Activated CD4-positive, alpha-beta T cell treated with anti-CD3 and anti-CD28 coated beads, Interleukin-2, Interleukin-6, amounts not matched to agents 100 ng/mL and 50 ng/mL, durations not matched to agents 16 hours and 8 hours (primary cell): ENCODE measurements at places on chromosomes 7 and 10.
A peak's percentile ranks its signal among the peaks of the same experiment; 100 is the strongest.

DNA sequence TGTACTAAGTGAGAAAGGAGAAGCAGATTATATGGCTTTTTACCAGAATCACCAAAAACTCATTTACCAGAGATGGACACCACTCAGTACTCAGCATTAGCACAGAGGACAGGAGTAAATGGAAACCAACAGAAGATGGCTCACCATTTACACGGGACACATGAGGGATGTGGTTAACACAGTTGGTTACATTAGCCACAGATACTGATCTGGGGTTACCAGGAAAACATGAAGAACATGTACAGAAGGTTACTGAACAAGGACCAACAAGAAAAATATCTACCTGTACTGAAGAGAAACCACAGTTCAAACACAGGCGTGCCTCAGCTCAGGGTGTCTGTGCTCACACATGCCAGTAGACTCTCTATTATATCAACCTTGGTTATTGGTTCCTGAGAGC, 1285.8 kb upstream of the SORCS1 start:
- DNase-seq, result no peak

GRCh38 chr10:1462994-1463633, 274.2 kb downstream of the ADARB2 start:
- no peak for DNase-seq

DNA sequence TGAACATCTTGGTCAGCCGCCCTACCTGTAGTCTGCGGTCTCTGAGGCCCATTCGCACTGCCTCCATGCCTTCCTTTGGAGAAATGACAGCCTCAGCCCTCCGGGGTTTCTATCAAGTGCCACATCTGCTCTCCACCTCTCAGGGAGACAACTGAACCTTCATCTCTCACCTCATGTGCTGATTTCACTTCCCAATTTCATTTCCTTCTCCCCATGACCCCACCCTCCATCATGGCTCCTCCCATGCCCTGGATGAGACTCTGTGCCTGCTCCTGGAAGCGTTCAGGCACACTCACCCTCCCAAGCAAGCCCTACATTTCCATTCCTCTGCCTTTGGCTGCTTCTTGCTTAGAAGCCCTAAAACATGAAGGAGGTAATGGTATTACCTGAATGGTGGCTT, 7.8 kb upstream of the SCD start:
- DNase-seq, result no peak

DNA sequence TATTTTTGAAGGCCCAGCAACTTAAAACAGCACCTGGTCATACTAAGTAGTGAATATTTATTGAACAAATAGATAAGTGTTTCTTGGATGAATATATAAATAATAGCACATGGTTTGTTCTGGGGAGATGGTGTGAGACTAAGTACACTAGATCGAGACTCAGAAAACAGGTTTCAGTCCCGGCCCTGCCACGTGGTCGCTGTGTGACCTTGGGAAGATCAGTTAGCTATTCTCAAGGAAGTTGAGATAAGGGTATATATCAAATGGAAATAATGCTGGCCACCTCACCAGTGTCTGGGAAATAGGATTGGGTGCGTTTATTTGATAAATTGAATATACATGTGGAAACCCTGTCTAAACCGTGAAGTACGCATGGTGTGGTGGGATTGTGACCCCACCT, 354.6 kb downstream of the SDK1 start:
- no peak for DNase-seq

GRCh38 chr10:76640806-76641205, 996.8 kb downstream of the KCNMA1 start:
- no peak for DNase-seq

DNA sequence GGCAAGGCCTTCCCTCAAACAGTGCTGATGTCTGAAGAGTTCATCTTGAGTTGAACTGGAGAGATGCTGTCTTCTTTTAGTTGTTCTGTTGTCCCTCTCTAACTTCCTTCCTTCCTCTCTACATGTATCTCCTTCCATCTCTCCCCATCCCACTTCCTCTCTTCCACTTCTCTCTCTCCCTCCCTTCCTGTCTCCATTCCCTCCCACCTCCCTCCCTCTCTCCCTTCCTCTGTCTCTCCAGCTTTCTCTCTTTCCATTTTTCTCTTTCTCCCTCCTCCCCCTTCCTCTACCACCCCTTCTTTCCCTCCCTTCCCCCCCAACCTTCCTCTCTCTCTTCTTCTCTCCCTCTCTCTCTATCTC, 40.7 kb upstream of the TNS3 start:
- DNase-seq, result no peak

DNA sequence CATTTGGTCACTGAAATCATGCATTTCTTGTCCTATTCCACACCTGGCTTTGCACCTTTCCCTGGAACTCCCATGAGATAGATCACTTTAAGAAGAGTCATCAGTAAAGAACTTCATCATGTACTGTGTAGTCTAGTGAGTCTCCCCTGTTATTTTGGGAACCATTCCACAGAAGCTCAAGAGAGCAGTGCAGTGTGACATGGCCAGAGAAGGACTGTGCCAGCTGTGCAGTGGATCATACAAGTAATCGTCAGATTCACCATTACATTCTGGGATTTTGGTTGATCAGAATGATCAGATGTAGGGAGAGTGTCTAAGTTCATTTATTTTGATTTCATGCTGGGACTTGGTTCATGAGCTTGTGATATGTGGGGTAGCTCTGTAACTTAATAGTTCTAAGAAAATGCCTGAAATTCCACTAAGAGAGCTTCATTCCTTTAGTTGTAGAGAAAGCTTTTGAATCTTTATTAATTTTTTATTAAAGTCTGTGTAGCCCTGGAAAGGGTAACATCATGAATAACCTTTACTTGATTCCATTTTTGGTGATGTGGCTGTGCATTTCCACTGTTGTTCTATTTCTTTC, 166.8 kb downstream of the SUGCT start:
- DNase-seq, result no peak

DNA sequence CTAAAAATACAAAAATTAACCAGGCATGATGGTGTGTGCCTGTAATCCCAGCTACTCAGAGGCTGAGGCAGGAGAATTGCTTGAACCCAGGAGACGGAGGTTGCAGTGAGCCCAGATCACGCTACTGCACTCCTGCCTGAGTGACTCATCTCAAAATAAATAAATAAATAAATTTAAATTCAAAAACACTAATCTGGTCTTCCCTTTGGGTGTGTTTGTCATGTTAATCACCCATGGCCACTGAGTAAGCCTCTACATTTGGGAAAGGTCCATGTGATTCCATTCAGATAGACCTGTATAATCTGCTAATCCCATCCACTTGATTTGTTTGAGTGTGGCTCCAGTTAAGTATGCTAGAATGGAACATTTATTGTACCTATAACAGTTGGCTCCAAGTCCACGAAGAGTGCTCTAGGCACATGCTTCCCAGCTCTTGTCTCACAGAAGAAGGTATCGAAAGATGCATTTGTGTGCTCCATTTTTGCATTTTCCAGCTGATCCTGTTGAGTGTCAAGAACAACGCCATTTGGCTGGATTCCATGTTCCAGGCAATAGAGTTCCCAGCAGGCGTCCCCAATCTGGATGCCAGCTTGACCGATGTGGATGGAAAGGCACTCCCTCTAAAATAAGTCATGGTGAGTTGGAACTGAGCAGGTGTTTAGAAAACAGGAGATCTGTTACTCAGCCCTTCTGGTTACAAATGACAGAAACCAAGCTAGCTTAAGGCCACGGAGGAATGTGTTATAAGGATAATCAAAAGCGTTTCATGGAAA, 4.0 kb downstream of the TUBAL3 start:
- no peak for DNase-seq

DNA sequence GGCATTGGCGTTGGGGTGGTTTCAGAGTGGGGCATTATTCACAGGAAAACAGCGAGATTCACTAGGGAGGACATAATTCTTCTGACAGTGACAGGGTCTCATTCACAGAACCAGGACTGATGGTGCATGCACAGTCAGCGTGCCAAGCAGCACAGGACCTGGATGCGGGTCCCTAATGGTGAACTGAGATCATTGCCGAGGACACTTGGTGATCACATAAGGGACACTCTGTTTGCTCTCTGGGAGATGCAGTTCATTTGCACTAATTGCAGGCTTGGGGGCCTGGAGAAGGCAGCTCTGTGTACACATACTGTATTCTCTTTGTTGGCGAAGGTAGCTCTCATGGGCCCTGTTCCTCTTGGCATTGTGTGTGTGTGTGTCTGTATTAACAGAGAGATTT, 716.1 kb downstream of the PHTF2 start:
- DNase-seq, result no peak

DNA sequence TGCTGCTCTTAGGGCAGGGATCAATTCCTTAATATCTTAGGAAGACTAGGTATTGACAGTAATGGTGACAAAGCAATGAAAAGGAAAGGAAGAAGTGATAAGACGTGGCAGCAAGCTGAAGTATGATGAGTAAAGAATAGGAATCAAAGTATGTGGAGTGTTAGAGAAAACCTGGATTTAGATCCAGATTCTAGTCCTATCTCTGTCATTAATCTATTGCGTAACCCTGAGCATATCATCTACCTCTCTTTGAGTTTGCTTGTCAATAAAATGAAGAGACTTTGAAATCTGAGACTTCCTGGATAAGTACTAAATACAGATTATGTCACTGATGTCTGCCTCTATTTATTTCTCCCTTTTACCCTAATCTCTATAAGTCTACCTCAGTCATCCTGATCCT, 89.2 kb downstream of the PTEN start:
- DNase-seq, result no peak

- no peak for DNase-seq
Measured at GRCh38 chr7:130356121-130356875, 11.7 kb downstream of the CPA5 start.

- DNase-seq, result no peak
Measured at GRCh38 chr10:20984662-20985061, 87.6 kb upstream of the NEBL start.

- DNase-seq, result no peak
Measured at GRCh38 chr10:122310311-122311050, 39.4 kb downstream of the BTBD16 start.

- no peak for DNase-seq
Measured at GRCh38 chr7:138470391-138471157, 10.5 kb downstream of the TRIM24 start.

GRCh38 chr7:107232568-107233090, 63.8 kb downstream of the HBP1 start:
- DNase-seq, result no peak

DNA sequence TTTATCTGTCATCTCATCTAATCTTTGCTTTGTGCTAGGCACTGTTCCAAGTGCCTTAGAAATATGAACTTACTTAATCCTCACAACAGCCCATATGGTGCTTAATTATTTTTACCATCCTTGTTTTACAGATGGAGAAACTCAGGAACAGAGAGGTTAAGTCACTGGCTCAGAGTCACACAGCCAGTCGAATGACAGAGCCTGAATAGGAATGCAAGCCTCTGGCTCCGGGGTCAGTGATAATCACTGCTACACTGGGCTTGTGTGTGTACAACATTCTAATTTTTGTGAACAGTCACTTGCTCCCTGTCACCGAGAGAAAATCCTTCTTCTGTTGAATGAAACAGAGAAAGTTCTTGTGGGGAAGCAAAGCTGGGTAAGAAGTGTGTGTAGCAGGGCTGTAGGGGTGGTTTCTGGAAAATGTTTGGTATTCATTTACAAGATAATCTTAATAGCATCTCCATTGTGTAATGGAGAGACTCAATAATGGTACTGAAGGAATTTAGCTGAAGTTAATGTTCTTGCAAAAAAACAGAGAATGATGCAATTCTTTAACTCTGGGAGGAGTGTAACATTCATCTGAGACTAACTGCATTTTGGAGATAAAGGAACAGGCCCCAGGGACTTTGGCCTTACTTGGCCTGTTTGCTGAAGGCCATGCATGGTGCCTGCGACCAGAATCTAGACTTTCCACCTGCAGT, 290.6 kb downstream of the FRMD4A start:
- DNase-seq, result no peak

DNA sequence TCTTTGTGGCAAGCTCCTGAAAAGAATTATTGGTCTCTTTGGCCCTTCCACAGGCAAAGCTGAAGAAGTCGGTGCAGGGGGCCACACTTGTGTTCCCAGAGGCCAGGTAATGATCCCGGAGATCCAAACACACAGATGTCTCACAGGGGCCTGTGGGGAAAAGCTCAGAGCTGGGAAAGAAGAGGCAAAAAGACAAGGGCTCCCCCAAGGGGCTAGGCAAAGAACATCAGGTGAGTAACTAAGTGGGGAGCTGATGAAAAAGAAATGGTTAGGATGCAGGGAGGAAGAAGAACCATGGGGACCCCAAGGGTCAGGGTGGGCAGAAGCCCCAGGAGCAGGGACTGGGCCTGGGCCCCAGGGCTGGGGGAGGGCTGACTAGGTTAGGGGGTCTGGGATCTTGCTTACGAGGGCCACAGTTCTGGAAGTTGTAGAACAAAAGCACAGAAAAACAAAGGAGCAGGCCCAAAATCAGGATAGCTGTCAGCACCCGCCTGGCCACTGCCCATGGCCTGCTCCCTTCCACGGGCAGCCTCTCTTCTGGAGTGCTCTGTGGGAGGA, 1.1 kb downstream of the KEL start:
- peak; percentile 13 for DNase-seq

GRCh38 chr10:110044681-110045080, 36.9 kb downstream of the ADD3 start:
- no peak for DNase-seq

GRCh38 chr10:82621680-82622079, 746.7 kb downstream of the NRG3 start:
- DNase-seq, result no peak

DNA sequence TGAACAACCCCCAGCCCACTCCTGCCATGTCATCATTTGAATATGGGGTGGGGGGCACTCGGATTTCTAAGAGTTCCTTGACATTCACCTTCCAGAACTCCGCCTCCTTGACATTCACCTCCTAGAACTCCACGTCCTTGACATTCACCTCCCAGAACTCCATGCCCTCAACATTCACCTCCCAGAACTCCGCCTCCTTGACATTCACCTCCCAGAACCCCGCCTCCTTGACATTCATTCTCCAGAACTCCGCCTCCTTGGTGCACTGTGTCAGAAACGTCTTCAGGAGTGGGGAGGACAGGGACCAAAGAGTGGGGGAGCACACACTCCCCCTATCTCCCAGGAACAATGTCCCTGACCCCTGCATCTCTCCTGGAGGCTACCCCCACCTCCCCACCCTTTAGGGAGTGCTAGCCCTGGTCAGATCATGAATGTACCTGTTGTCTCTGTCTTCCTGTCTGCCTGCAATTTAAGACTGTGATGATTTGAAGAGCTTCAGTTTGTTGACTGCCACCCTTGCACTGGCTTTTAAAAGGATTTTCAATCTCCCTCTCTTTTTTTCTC, 110.1 kb downstream of the NPTX2 start:
- no peak for DNase-seq

GRCh38 chr7:33101906-33102305, 7.3 kb downstream of the RP9 start:
- no peak for DNase-seq

- DNase-seq, result no peak
Measured at GRCh38 chr10:115879372-115880089, 393.5 kb downstream of the GFRA1 start.

- DNase-seq, result peak; percentile 52
Measured at GRCh38 chr10:34696423-34696822, 118.7 kb downstream of the PARD3 start.

DNA sequence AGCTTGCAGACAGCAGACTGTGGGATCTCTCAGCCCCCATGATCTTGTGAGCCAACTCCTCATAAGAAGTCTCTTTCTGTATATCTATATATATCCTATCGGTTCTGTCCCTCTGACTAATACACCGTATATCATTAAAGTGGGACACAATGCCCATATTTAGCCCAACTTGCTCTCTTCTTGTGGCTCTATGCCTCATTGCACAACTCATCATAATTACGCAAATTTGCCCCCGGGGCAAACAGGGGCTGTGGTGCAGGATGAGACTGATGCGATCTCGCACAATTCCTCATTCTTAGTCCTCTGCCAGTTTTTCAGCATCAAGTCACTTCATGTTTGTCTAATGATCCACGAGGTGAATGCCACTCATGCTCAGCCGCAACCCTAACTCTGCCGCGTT, 183.2 kb downstream of the PRPF18 start:
- DNase-seq, result no peak
